Neural cell (in vitro differentiated cells): ENCODE measurements at places on chromosomes 7 and 10. TPM values are rescaled to one million over a fixed set of nuclear protein-coding genes. Genes with fewer than 3 reads are reported as not detected.

ZNF518A gene
- 51.0 and 56.7 TPM in 2 replicates for polyA plus RNA-seq

ZNF488 gene
- 0.85 and 1.2 TPM in 2 replicates for polyA plus RNA-seq

SPDYE16 gene
- 0.81 and 1.2 TPM in 2 replicates for polyA plus RNA-seq

OR2A42 gene
- not detected in 2 replicates for polyA plus RNA-seq
